ENCODE measurements at places on chromosomes 4 and X.

DNA sequence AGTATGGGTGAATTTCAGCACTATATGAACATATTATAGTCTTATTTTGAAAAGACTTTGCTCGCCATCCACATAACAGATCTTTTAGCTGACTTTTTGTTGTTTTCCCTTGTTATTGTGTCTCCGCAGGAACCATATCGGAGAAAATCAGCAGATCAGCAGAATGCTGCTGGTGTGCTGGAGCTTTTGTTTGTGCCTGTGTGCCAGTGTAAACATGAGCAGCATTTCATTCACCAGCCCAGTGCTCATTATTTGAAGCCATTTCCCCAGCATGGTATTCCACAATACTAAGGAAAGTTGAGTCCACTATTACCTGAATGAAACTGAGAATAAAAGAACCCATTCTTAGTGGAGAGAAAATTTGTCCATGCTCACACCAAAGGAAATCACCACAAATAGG, 261.8 kb upstream of the ARX start:
- no peak for DNase-seq

DNA sequence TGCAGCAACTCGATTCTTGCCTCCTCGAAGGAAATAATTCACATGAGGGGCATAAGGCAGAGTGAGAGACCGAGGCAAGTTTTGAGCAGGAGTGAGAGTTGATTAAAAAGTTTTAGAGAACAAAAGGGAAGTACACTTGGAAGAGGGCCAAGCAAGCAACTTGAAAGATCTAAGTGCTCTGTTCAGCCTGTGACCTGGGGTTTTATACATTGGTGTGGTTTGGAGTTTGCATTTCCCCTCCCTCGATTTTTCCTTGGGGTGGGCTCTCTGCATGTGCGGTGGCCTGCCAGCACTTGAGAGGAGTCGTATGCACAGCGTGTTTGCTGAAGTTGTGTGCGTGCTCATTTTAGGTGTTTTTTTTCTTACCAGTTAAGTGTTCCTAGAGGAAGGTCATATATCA, 356.4 kb downstream of the KLHL4 start:
- no peak for DNase-seq

DNA sequence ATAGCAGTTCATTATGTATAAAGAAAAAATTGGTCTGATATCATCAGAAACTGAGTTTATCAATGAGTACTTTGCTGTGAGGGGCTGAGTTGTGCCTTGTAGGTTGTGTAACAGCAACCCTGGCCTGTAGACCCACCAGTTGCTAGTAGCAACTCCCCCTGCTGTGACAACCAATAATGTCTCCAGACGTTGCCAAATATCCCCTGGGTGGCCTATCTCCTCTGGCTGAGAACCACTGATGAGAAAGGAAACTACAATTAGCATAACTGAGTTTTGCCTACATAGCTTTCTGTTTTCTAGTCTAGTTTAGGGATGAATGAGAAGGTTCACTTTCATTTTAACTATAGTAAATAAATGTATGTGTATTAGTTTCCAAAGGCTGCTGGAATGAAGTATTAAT, 234.1 kb downstream of the CPE start:
- DNase-seq, result no peak

- DNase-seq, result no peak
These were observed 36.8 kb upstream of the REST start for GRCh38 chr4:56870946-56871345.

DNA sequence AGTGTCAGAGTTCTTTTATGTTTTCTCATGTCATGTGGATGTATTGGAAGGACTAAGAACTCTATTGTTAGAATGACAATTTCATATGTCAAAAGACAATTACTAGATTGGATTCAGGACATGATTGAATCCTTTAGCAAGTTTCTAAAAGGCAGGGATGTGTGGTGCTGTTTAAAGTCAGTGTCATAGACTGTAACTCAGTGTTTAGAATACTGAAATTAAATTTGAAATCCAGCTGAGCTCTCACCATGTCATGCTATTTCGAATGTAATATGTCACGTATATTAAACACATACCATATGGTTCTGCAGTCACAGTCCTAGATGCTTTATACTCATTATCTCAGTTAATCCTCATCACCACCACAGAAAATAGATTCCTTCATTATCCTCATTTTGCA, 7.8 kb downstream of the GUCY1B1 start:
- DNase-seq, result no peak
